Tibial artery (tissue), 4 donors: ENCODE measurements at places on chromosomes 3 and 15.

DNA sequence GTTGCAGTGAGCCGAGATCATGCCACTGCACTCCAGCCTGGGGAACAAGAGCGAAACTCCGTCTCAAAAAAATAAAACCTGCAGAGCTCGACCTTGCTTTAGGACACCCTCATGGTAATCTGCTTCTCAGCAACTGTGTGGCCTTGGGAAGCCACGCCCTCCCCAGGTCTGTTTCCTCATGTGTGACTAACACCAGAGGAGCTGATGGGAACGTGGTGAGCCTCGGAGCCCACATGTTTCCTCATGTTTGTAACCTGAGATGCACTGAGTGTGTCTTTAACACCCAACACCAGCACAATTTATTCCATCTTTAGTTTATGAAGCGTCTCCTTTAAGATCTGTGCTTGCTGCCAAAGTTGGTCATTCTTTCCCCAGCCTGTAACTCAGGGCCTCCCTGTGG is 142.8 kb downstream of the OCA2 start:
- no peak for DNase-seq
- H3K27me3 ChIP-seq, result no peaks in the 10 kb centered on the region
- H3K4me3 ChIP-seq, result no peak overlapping the region
- H3K27ac ChIP-seq, result no peak overlapping the region

DNA sequence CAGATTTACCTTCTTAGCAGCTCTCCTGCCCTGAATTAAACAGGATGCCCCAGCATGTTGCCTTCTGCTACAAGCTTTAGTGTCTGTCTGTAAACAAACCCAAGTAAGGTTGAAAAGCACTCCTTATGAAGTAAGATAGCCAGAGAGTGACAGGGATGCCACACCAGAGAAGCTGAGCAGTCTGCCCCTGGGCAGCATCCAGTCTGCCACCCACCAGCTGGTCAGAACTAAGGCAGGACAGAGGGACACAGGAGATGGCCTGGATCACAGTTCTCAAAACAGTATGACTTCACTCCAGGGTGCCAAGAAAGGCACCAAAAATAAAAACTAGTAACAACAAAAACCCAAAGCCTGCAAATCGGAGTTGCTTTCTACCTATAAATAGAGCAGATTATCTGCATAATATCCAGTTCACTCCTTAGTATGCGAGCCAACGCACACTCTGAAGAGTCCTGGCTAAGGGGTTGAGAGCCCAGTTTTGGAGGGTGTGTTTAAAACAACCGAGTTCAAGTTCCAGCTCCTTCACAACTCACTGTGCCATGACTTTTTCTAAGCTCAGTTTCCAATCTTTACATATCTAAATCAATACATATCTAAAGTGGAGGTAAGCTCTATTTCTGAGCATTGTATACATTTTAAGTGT is 198.9 kb downstream of the KCNMB2 start:
- H3K4me3 ChIP-seq, result no peak overlapping the region
- DNase-seq, result no peak
- no peaks in the 10 kb centered on the region for H3K27me3 ChIP-seq
- H3K4me1 ChIP-seq, result no peaks in the 10 kb centered on the region
- peak overlapping the region; percentile 8 for H3K27ac ChIP-seq

GRCh38 chr3:50264964-50265485 is 3.9 kb upstream of the SEMA3B start:
- no peaks in the 10 kb centered on the region for H3K27me3 ChIP-seq
- H3K36me3 ChIP-seq, result no peaks in the 10 kb centered on the region
- H3K4me3 ChIP-seq, result no peak overlapping the region
- peak overlapping the region; percentile 96 for H3K27ac ChIP-seq
- H3K4me1 ChIP-seq, result peaks cover 8% of the 10 kb centered on the region

DNA sequence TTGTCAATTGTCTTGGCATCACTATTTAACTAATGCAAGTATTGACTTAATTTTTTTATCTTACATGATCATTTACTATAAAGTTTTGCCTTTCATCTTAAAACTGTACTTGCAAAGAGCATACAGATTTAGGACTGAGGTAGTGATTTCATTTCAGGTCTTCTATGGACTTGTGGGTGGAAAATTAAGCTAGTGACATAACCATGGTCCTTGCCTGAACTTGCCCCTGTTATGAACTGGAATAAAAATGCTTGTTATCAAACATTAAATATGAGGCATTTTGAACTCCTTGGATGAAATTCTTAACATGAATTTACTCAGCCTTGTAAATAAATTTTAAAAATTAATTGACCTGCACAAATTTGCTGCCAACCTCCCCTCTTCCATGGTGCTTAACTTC is 712.0 kb downstream of the NAALADL2 start:
- no peak for DNase-seq
- H3K27ac ChIP-seq, result no peak overlapping the region
- no peaks in the 10 kb centered on the region for H3K27me3 ChIP-seq
- H3K36me3 ChIP-seq, result no peaks in the 10 kb centered on the region

DNA sequence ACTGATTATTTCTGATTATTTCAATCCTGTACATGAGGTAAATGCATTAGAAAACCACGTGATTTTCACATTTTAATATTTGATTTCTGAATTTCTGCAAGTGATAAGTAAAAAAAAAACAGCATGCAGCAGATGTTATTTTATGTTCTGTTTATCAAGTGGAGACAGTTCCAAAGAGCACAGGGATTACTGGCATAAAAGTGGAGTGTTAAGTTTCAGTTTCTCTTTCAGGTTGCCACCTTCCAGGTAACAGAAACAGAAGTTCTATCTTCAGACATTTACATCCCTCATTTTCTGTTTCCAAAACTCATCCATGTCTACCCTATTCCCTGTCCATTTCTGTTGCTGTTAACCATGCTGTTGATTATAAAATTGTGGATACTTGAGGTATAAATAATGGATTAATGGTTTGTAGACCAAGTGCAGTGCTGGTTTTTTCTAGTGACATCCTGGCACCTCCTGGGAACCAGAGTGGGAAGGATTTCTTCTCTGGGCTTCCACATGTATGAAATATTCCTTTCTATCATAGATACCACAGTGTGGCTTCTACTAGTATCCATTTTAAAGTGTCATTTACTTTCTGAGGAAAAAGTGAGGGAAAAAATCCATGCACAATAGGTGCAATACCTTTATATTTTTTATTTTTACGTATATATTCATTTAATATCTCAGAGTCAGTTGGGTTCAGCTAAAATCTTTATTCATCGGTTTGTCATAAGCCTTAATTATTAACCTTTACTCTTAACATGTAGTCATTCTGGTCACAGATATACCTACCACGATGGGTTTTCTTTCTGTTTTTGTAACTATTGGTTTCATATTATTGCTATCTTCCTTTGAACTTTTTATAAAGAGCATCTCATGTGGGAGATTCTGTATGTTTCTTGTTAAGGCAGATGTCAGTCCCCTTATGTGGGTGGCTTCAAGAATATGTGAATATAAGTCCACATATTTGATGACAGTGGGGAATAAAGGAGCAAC is 1010.0 kb downstream of the SQOR start:
- no peaks in the 10 kb centered on the region for H3K36me3 ChIP-seq
- DNase-seq, result no peak
- H3K4me1 ChIP-seq, result no peaks in the 10 kb centered on the region
- H3K27me3 ChIP-seq, result no peaks in the 10 kb centered on the region
- no peak overlapping the region for H3K27ac ChIP-seq
- no peak overlapping the region for H3K4me3 ChIP-seq

GRCh38 chr3:117553461-117553860 is 843.9 kb downstream of the TUSC7 start:
- H3K36me3 ChIP-seq, result no peaks in the 10 kb centered on the region
- H3K4me3 ChIP-seq, result no peak overlapping the region
- no peak overlapping the region for H3K27ac ChIP-seq
- H3K4me1 ChIP-seq, result no peaks in the 10 kb centered on the region
- no peak for DNase-seq

GRCh38 chr3:106458952-106459351 is 590.1 kb upstream of the CBLB start:
- H3K27me3 ChIP-seq, result no peaks in the 10 kb centered on the region
- H3K36me3 ChIP-seq, result no peaks in the 10 kb centered on the region
- no peak for DNase-seq
- no peaks in the 10 kb centered on the region for H3K4me1 ChIP-seq
- H3K27ac ChIP-seq, result no peak overlapping the region

DNA sequence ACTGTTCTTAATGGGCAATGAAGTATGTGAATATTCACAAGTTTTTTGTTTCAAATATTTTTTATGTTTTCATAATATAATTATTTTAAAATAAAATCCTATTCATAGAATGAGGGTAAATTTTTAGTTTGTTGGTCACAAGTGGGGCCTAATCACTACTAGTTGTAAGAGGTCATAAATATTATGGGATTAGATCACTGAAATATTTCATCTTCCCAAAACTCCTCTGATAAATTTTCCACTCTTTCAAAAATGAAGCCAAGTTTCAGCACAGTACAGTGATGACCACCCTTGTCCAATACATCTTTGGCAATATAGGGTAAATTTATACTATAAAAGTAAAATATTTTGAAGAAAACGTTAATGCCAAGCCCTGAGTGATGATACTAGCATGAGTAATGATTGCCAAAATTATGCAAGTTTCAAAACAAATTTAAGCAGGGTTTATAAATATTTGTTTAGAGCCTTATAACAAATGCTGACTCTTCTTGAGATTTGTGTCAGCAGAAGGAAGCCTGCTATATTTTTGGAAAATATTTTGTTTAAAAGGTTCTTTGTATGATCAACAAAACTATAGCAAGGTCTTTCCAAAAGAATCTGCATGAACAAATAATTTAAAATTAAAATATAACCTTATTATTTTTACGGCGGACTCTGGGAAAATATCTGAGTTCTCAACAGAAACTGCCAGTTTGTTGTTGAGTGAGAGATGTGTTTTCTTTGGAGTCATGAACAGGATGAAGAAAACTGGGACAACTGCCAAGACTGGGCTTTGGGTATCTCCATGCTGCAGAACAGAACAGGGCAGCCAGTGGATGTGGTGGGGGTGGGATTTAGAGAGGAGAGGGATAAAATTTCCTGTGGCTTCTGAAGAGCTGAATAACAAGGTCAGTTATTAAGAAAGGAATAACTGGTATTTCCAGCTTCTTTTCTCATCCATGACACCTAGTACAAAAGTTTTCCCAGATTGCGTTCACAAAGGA is 17.9 kb upstream of the TM4SF1 start:
- peak overlapping the region; percentile 63 for H3K27ac ChIP-seq
- no peaks in the 10 kb centered on the region for H3K36me3 ChIP-seq
- DNase-seq, result peak; percentile 77
- no peaks in the 10 kb centered on the region for H3K27me3 ChIP-seq

GRCh38 chr3:143139762-143140161 is 20.2 kb downstream of the CHST2 start:
- no peak overlapping the region for H3K27ac ChIP-seq
- H3K4me3 ChIP-seq, result no peak overlapping the region
- no peaks in the 10 kb centered on the region for H3K4me1 ChIP-seq

DNA sequence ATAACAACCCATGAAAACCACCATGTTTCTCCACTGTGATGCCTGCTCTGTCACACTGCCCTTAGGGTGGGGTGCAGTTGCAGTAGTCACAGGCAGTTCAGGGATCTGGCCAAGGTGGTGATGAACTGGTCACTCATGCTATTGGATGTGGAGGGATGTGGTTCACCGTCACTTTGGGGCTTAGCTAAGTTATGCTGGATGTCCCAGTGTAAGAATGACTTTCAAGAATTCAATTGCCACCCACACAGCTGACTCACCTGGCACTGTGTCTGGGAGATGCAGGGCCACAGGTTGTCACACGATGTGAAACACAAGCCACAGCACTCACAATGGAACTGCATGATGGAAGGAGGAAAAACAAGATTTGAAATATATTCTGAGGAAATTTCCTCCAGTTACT is 146.1 kb upstream of the CTNNB1 start:
- H3K27me3 ChIP-seq, result no peaks in the 10 kb centered on the region
- no peaks in the 10 kb centered on the region for H3K36me3 ChIP-seq

DNA sequence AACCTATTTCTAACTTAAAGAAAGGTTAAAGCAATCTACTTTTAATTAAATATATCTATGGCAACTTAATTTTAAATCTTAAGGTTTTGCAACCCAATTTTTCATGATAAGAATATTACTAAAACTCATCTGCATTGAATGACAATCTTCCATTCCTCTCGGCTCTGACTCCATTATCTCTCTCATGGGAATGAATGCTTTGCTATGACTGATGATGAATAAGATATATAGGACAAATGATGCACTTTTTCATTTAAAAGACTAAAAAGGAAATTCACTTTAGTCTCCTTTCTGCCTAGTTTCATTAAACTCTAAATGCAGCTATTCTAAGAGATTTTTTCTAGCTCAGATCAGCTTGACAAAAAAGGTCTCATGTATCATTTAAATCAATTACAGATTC is 68.7 kb downstream of the GBE1 start:
- H3K36me3 ChIP-seq, result no peaks in the 10 kb centered on the region
- H3K4me1 ChIP-seq, result no peaks in the 10 kb centered on the region
- H3K4me3 ChIP-seq, result no peak overlapping the region
- no peak overlapping the region for H3K27ac ChIP-seq
- no peak for DNase-seq
- no peaks in the 10 kb centered on the region for H3K27me3 ChIP-seq

GRCh38 chr3:156311930-156312329 is 191.6 kb downstream of the KCNAB1 start:
- H3K36me3 ChIP-seq, result no peaks in the 10 kb centered on the region
- no peak overlapping the region for H3K4me3 ChIP-seq
- no peaks in the 10 kb centered on the region for H3K4me1 ChIP-seq
- no peak for DNase-seq
- no peak overlapping the region for H3K27ac ChIP-seq
- no peaks in the 10 kb centered on the region for H3K27me3 ChIP-seq

- H3K4me3 ChIP-seq, result no peak overlapping the region
- DNase-seq, result no peak
- H3K27me3 ChIP-seq, result no peaks in the 10 kb centered on the region
- H3K4me1 ChIP-seq, result no peaks in the 10 kb centered on the region
- peak overlapping the region; percentile 0 for H3K27ac ChIP-seq
These were observed 21.6 kb upstream of the SLC6A20 start for GRCh38 chr3:45817831-45818522.
